Foreskin fibroblast (primary cell): ENCODE measurements at places on chromosomes 11 and 22.

GRCh38 chr11:67364169-67364568, 9.2 kb downstream of the CLCF1 start:
- no peak for DNase-seq

DNA sequence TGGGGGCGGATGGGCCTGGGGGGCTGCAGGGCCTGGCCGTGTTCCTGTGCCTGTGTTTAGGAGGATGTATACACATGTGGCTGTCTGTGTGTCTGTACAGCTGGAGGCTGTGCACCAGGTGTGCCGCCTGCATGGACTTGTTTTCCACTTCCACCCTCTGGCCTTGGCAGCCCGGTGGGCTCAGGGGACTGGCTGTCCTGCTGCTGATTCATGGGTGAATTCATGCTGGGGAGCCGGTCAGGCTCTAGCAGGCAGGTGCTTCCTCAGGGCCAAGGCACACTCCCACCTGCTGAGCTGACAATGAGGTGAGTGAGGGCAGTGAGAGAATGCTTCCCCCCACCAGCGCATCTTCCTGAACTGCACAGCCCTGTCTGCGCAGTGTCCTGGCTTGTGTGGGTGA, 88.4 kb downstream of the CCDC81 start:
- DNase-seq, result no peak

DNA sequence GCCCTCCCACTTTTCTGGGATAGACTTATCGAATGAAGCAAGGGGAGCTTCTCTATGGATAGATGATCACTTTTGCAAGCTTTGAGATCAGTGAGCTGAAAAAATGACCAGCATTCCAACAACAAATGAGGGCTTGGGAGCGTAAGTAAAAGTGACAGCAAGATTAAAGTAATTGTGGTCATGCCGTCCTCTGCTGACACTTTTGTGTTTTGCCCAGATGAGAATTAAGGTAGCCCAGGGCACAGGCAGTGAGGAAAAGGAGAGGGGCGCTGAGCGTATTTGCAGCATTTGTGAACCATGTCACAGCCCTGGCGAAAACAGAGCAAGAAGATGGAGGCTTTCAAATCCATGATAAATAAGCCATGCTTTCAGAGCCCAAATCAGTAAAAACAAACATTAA, 24.6 kb upstream of the TMA7B start:
- no peak for DNase-seq

DNA sequence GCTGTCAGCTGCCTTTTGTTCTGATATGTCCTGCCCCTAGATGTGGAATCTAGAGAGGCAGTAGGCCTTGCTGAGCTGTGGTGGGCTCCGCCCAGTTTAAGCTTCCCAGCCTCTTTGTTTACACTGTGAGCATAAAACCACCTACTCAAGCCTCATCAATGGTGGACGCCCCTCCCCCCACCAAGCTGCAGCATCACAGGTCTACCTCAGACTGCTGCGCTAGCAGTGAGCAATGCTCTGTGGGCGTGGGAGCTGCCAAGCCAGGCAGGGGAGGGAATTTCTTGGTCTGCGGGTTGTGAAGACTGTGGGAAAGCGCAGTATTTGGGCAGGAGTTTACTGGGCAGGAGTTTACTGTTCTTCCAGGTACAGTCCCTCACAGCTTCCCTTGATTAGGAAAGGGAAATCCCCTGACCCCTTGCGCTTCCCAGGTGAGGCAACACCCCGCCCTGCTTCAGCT, 98.5 kb downstream of the SMCO4 start:
- no peak for DNase-seq

- DNase-seq, result no peak
These were observed 7.3 kb upstream of the FAR1 start for GRCh38 chr11:13661074-13661623.

DNA sequence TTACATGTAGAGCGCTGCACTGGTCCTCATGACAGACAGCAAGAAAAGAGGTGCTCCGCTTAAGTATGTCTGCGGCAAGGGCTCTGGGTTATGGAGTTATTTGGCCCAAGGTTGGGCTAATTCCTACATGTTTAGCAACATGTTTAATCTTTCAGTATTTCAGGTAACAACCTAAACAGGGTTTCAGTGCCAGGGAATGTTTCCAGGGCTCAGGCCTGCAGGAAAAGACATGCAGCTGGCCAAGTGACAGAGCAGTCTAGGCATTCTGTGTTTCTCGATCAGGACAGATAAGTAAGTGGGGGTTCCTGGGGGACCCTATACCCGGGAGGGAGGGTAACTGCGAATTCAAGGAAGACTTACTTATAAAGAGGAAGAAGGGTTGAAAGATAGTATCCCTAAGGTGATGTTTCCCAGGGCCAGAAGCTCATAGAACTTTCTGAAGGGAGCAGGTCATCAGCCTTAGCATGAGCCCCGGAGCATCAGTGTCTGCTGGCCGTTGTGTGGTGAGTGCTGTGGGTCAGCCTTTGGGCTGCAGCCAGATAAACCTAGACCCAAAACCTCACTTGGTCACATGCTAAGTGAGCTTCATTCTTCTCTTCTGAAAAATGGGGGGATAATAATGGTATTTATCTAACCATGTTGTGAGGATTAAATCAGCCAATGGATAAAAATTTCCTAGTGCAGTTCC, 18.4 kb downstream of the KCNJ5 start:
- no peak for DNase-seq

DNA sequence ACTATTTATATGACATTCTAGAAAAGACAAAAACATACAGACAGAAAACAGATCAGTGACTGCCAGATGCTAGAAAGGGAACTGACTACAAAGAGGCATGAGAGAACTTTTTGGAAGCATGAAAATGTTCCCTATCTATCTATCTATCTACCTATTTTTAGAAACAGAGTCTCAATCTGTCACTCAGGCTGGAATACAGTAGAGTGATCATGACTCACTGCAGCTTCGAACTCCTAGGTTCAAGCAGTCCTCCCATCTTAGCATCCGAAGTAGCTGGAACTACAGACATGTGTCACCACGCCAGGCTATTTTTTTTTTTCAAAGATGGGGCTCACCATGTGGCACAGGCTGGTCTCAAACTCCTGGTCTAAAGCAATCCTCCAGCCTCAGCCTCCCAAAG, 6.9 kb downstream of the SBF2 start:
- DNase-seq, result no peak

DNA sequence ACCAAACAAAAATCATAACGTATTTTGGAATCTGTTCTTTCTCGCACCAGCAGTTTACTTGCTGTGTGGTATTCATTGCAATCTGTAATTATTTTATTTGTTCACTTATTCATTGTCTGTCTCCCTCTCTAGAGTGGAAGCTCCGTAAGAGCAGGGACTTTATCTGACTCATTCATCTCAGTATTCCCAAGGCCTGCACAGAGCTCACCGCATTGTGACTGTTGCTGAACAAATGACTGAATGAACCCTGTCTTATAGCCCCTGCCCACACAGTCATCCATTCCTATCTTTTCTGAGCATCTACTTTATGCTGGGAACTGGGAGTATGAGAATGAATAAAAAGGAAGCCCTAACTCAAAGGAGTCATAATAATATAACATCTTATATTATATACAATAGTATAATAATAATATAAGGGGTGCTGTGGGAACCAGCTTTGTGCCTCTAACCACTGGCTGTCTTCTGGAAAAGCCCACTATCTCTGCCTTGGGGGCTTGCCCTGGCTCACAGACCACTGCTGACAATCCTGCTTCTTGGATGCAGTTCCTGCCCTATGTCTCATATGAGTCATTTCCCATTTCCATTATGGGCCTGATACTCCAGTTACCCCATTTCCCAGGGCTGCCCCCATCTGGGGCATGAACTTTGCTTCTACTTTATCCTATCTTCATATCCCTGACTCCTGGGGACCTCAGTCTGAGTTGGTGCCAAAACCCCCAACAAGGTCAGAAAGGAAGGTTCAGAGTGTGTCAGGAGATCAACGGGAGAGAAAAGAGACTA, 11.0 kb downstream of the XRRA1 start:
- peak; percentile 41 for DNase-seq

DNA sequence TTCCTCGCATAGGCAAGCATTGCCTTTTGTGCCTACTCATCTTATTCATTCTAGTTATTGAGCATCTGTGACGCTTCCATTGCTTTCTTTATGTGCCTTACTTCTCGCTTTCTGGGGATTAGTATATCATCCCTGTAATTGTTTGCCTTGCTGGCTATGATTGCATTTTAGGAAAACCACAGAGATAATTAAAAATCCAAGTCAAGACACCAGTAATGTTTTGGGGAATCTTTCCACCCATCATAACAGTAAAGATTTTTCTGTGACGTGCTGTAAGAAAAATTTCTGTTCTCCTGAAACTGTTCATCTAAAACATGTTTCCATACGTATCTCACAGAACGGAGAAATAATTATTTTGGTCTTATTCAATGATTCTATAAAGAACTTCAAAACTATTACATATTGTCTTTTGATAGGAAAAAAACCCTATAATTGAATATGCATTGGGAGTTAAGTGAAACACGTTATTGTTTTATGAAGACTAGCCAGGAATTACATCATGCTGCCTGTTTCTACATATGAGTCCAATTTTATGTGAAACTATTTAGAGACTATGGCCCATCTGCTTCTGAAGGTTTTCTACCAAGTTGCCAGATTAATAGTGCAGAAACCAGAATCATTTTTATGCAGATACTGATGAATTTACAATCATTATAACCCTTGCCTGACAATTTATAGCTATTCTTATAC, 133.7 kb upstream of the FIBIN start:
- DNase-seq, result no peak

GRCh38 chr11:61273178-61274078, 21.7 kb downstream of the VWCE start:
- no peak for DNase-seq
